ENCODE measurements at places on chromosomes 5 and 9. TPM values are rescaled to one million over a fixed set of nuclear protein-coding genes. Genes with fewer than 3 reads are reported as not detected.

RNF180 gene
- 45.4 TPM for total RNA-seq

SPATA31E1 gene
- total RNA-seq, result not detected

C5orf58 gene
- total RNA-seq, result not detected

DAPK1 gene
- total RNA-seq, result 19.1 TPM

STPG3 gene
- total RNA-seq, result not detected

TMEM215 gene
- total RNA-seq, result not detected

CCL28 gene
- total RNA-seq, result 1.0 TPM

IFNA14 gene
- not detected for total RNA-seq

FOXD1 gene
- total RNA-seq, result 0.28 TPM

IFNA21 gene
- not detected for total RNA-seq

ELOVL7 gene
- 1.5 TPM for total RNA-seq

DNA sequence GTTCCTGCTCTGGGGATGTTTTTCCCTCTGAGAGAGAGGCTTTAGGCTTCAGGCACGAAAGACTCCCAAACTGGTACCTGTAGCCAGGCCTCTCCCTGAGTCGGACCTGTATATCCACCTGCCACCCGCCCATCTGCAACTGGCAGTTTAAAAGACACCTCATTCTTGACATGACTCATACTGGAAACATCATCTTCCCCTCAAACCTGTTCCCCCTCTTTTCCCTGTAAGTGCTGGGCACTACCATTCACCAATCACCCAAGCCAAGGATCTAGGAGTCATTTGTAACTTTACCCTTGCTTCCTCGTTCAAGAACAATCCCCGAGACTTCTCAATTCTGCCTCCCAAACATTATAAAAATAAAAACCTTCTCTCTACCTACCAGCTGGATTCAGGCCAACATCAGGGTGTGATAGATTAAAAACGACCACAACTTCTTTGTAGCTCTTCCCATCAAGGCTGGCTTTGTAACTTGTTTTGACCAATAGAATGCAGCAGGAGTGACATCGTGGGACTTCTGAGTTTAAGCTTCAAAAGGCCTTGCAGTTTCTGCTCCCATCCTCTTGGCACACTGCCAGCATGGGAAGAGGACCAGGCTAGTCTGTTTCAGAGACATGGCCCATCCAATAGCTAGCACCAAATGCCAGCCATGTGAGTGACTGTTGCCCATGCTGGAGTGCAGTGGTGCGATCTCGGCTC lies 1.8 kb upstream of the WDR31 start:
- no peak for DNase-seq
- H3K27ac ChIP-seq, result no peak overlapping the region
- no peaks in the 10 kb centered on the region for H3K36me3 ChIP-seq
- no peaks in the 10 kb centered on the region for H3K4me1 ChIP-seq

DNA sequence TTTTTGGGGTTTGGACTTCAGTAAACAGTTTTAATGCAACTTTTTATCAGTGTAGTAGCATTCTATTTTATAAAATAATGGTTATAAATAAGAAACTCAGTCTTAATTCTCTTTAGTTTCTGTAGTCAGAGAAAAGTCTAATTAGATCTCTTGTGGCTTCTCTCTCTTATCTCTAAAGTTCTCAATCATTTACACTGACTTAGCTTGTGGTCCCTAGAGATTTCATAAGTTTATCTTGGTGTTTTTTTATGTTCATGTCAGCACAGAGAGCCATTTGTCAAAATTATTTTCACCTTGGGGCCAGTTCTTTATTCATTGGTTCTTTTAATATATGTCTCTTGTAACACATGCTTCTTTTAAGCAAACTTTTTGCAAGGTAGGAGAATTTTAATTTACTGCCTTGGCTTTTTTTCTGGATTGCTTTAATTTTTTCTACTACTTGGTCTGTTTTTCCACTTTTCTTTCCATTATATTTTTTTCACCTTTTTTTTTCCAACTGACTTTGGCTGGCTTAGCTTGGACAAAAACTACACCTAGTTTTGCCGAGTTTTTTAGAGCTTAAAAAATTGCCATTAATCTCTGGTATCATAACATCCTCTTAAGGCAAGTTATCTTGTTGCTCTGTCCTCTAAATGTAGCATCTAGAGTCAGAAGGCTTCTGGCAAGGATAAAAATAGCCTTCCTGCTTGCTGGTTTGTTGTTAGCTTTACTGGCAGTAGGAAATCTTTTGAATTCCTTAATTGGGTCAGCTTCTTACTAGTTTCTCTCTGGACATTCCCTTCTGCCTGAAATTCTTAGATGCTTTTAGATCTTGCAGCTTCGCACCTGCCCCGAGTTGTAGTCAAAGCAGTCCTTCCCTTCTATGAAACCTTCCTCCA lies 35.3 kb downstream of the CPEB4 start:
- DNase-seq, result no peak
- peaks cover 10% of the 10 kb centered on the region for H3K4me1 ChIP-seq
- H3K27ac ChIP-seq, result peak overlapping the region; percentile 96
- H3K27me3 ChIP-seq, result no peaks in the 10 kb centered on the region
- no peaks in the 10 kb centered on the region for H3K36me3 ChIP-seq
- no peak overlapping the region for H3K4me3 ChIP-seq

DNA sequence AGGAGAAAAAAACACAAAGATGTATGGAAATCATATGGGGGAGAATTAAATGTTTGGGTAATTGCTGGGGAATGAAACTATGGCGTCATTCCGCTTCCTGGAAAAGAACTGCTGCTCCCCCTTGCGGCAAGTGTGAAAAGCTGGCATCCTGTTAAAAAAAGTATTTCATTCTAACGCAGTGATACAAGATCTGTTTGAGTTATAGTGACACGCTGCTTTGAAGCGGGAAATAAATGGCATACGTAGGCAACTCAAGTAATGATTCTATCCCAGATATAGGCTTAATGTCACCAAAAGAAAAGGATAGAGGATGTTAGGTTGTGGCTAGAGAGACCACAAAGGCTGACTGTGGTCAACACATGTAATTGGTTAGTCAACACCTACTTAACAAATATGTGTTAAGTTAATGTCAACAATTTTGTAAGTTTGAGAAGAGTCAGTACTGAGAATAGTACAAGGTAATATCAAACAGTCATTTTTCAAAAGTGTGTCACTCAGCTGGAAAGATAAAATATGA lies 70.2 kb upstream of the ALDH1A1 start:
- no peaks in the 10 kb centered on the region for H3K27me3 ChIP-seq
- no peaks in the 10 kb centered on the region for H3K4me1 ChIP-seq
- no peaks in the 10 kb centered on the region for H3K36me3 ChIP-seq
- no peak overlapping the region for H3K4me3 ChIP-seq
- DNase-seq, result peak; percentile 36
- peak overlapping the region; percentile 18 for H3K27ac ChIP-seq

GRCh38 chr5:60802986-60803385 lies 41.1 kb downstream of the ELOVL7 start:
- no peak overlapping the region for H3K4me3 ChIP-seq
- no peak overlapping the region for H3K27ac ChIP-seq
- no peaks in the 10 kb centered on the region for H3K4me1 ChIP-seq
- H3K27me3 ChIP-seq, result no peaks in the 10 kb centered on the region
- H3K36me3 ChIP-seq, result no peaks in the 10 kb centered on the region

DNA sequence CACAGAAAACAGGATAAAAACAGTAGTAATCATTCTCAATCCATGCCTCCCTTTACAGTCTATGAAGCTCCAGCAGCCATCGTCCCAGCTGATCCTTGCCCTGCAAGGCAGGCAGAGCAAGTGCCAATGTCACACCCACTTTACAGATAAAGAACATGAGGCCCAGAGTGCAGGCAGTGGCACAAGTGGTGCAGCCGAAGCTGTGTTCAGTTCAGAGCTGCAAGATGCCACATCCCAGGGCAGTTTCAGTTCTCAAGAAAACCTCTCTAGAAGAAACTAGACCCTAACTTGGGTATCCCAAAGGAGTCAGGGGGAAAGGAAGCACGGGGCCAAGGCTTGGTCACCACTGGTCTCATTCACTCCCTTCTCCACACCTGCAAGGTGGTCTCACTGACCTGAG lies 34.6 kb upstream of the CPLX2 start:
- H3K27ac ChIP-seq, result no peak overlapping the region
- no peaks in the 10 kb centered on the region for H3K36me3 ChIP-seq
- no peak for DNase-seq
- H3K4me3 ChIP-seq, result no peak overlapping the region

DNA sequence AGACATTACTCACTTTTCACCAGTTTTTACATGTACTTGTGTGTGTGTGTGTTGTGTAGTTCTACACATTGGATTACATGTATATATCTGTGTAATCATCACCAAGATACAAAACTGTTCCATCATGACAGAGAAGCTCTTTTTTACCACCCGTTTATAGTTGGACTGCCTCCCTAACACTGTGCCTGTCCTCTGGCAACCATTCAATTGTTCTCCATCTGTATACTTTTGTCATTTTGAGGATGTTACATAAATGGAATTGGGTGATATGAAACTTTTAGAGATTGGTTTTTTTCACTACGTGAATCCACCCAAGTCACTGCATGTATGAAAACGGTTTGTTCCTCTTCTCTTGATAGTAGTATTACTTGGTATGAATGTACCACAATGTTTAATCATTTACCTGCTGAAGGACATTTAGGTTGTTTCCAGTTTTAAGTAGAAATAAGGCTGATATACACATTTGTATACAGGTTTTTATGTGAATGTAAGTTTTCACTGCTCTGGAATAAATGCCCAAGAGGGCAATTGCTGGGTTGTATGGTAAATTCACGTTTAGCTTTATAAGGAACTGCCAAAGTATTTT lies 126.2 kb downstream of the MAPKAP1 start:
- no peaks in the 10 kb centered on the region for H3K4me1 ChIP-seq
- H3K36me3 ChIP-seq, result no peaks in the 10 kb centered on the region
- H3K27me3 ChIP-seq, result no peaks in the 10 kb centered on the region
- no peak overlapping the region for H3K4me3 ChIP-seq
- DNase-seq, result no peak
- no peak overlapping the region for H3K27ac ChIP-seq

DNA sequence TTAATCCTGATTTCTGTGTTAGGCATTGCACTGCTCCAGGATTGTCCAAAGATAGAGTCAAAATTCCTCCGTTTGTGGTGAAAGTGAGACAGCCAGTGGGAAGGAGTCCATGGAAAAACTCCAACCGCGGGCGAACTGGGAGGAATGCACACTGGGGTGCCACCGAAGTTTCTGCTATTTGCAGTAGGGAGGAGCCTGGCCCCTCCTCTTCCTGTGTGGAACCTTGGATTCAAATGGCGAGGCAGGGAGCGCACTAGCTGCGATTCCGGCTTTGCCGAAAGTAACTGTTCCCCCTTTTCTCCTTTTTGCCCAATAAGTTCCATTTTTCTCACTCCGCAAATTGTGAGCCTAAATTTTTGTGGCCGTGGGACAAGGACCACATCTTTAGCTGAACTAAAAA lies 9.3 kb downstream of the BAAT start:
- H3K4me3 ChIP-seq, result peak overlapping the region; percentile 19
- H3K36me3 ChIP-seq, result no peaks in the 10 kb centered on the region
- no peaks in the 10 kb centered on the region for H3K27me3 ChIP-seq
- H3K27ac ChIP-seq, result peak overlapping the region; percentile 69

DNA sequence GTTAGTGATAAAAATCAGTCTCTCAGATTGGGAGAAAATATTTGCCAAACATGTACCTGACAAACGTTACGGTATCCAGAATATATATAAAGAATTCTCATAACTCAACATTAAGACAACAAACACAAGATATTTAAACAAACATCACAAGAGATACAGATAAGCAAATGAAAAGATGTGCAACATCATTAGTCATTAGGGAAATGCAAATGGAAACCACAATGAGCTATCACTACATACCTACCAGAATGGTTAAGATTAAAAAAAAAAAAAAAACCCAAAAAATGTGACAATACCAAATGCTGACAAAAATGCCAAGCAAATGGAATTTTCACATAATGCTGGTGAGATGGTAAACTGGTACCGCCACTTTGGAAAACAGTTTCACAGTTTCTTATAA lies 15.4 kb downstream of the CERT1 start:
- H3K4me1 ChIP-seq, result no peaks in the 10 kb centered on the region
- no peaks in the 10 kb centered on the region for H3K36me3 ChIP-seq
- DNase-seq, result no peak
- no peaks in the 10 kb centered on the region for H3K27me3 ChIP-seq
- no peak overlapping the region for H3K27ac ChIP-seq
- H3K4me3 ChIP-seq, result no peak overlapping the region

GRCh38 chr5:36242534-36243485 lies 1.1 kb upstream of the NADK2 start:
- H3K27me3 ChIP-seq, result no peaks in the 10 kb centered on the region
- H3K4me3 ChIP-seq, result peak overlapping the region; percentile 80
- H3K36me3 ChIP-seq, result no peaks in the 10 kb centered on the region
- H3K27ac ChIP-seq, result peak overlapping the region; percentile 98
- H3K4me1 ChIP-seq, result peaks cover 13% of the 10 kb centered on the region

- no peaks in the 10 kb centered on the region for H3K4me1 ChIP-seq
- no peaks in the 10 kb centered on the region for H3K27me3 ChIP-seq
- H3K4me3 ChIP-seq, result no peak overlapping the region
- H3K36me3 ChIP-seq, result no peaks in the 10 kb centered on the region
- no peak overlapping the region for H3K27ac ChIP-seq
Measured at GRCh38 chr5:127556609-127557334, 39.3 kb downstream of the PRRC1 start.

- no peaks in the 10 kb centered on the region for H3K4me1 ChIP-seq
- no peaks in the 10 kb centered on the region for H3K36me3 ChIP-seq
- no peaks in the 10 kb centered on the region for H3K27me3 ChIP-seq
- no peak overlapping the region for H3K4me3 ChIP-seq
Measured at GRCh38 chr9:81534138-81534875, 155.0 kb downstream of the TLE1 start.

GRCh38 chr9:88732128-88732527 lies 197.2 kb downstream of the NXNL2 start:
- no peaks in the 10 kb centered on the region for H3K4me1 ChIP-seq
- H3K4me3 ChIP-seq, result no peak overlapping the region
- H3K27ac ChIP-seq, result no peak overlapping the region
- no peak for DNase-seq

DNA sequence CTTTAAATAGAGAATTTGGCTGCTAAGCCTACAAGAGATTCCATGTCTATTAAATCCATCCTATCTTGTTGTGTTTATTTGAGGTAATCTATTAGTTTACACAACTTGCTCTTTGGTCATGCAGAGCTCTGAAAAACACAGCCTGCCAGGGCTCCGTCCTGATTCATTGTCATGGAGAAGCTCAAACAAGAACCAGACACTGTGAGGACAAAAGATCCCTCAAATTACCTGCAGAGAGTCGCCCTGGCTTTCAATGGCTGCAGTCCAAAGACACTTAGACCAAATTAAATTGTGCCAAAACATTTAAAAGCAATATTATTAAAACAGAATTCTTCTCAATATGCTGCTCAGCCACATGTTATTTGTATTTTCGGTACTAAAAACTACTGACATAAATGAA lies 60.1 kb downstream of the CDH18 start:
- no peaks in the 10 kb centered on the region for H3K27me3 ChIP-seq
- H3K4me1 ChIP-seq, result no peaks in the 10 kb centered on the region
- no peak for DNase-seq
- no peak overlapping the region for H3K27ac ChIP-seq
- no peaks in the 10 kb centered on the region for H3K36me3 ChIP-seq

- no peaks in the 10 kb centered on the region for H3K4me1 ChIP-seq
- no peaks in the 10 kb centered on the region for H3K27me3 ChIP-seq
- no peak overlapping the region for H3K27ac ChIP-seq
Measured at GRCh38 chr5:61397238-61397637, 65.2 kb downstream of the ZSWIM6 start.
